Stimulated activated CD4-positive, alpha-beta T cell treated with anti-CD3 and anti-CD28 coated beads, Interleukin-1b, Interleukin-23, amount 100 ng/mL, for 1 hour (primary cell): ENCODE measurements at places on chromosomes 7 and 10.

- no peak for DNase-seq
Observed at GRCh38 chr7:55140221-55140940, 121.6 kb downstream of the EGFR start.

GRCh38 chr10:13648425-13648824, 61.7 kb downstream of the PRPF18 start:
- DNase-seq: no peak

- no peak for DNase-seq
Observed at GRCh38 chr7:131166066-131166465, 161.6 kb upstream of the MKLN1 start.

GRCh38 chr7:41886262-41886900, 183.5 kb upstream of the INHBA start:
- no peak for DNase-seq

DNA sequence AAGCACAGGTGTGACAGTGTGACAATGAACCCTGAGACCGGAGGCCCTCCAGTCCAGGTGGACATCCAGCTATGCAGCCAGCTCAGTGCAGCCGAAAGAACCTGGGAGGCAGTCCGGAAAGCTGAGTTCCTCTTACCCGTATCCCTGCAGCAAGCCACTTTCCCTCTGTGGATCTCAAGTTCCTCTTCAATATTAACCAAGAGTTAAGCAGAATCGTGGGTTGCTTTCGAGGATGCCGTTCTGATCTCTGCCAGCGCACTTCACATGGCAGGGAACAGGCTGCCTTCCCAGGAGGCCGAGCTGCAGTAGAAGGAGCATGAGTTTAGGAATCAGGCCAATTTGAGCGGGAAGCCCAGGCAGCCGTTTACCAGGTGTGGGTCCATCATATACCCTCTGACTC, 591.6 kb downstream of the SDK1 start:
- no peak for DNase-seq

DNA sequence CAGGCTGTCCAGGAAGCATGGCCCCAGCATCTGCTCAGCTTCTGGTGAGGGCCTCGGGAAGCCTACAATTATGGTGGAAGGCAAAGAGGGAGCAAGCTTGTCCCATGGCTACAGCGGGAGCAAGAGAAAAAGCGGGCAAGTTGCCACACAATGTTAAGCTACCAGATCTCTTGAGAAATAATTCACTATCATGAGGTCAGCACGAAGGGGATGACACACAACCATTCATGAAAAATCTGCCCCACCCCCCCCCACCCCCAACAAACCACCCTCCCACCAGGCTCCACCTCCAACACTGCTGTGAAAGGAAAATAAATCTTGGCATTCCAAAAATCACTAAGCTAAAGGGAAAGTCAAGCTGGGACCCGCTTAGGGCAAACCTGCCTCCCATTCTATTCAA, 545.8 kb upstream of the NRP1 start:
- no peak for DNase-seq

DNA sequence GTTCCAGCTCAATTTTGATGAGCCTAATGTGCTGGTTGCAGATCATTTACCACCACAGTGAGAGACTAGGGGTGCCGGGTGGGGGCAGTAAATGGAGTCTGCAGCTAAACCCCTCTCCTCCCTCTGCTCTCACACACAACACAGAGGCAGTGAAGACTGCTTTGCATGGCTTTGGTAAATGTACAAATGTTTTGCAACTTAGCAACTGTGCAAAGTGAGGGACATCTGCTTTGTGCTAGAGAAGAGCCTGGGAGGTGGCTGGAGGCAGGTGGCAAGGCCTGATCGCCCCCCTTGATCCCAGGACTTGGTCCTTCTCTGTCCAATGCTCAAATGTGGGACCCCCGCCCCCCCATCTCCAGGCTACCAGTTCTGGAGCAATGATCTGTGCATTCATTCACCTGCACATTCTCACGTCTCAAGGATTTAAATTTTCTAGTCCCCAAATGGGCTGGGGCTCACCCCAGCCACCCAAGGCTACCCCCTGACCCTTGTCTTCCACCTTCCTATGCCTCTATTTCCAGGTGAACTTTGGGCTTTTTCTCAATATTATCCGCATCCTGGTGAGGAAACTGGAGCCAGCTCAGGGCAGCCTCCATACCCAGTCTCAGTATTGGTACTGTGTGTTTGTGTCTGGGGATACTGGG, 11.6 kb downstream of the GHRHR start:
- no peak for DNase-seq

- DNase-seq: no peak
Observed at GRCh38 chr10:76558586-76558985, 1079.0 kb downstream of the KCNMA1 start.
